ENCODE measurements at places on chromosomes 3 and 15.

DNA sequence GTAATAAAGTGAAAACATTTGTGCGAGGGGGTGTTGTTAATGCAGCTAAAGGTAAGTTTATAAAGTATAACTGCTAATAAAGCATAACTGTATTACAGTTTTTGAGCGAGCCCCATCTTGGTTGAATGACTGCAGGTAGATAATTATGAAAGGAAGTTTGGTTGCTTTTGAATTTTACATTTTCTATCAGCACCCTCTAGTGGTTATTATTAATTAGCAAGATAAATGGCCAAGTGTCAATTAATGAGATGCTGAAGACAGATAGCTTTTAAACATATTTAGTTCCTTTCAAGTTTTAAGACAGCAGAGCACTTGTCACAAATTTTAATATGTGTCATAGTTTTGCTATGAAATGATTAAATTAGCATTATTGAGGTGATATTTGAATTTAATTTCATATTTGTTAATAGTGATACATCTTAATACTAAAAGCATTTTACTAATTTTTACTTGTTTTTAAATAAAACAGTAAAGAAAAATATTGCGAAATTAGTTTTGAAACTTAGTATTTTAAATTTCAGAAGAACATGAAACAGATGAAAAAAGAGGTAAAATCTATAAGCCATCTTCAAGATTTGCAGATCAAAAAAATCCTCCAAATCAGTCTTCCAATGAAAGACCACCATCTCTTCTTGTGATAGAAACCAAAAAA is 15.1 kb downstream of the U2SURP start:
- no peak for DNase-seq

DNA sequence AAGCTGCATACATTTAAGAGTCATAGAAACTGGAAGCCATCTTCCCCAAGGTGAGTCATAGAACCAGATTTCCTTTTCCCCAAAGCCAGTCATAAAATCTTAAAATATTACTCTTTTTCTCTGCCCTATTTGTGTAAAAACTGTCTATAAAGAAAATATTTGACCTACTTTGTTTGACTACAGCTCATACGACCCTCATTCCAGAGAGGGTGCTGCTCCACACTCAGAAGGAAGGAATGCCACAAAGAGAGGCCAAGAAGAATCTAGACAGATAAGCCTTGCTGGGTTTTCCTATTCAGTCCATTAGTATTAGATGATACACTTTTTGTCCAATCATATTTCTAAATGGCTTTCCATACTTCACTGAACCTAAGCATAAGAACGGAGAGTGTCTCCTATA is 671.6 kb upstream of the SGO1 start:
- peak; percentile 23 for DNase-seq

DNA sequence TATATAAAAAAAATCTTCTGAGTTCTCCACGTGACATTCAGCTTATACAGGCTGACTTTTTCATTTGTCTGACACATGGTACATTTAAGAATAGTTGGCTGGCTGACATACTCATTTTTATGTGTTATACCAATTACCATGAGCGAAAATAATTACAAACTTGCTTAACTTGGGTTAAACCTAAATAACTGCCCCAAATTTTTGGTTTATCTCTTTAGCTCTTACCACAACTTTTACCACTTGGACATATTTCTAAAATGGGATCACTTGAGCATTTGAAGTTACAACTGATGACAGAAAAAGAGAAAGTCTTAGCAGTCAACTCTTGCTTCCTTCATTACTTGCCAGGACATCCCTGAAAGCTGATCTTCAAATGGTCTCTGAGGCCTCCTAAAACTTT is 618.1 kb downstream of the RBMS3 start:
- no peak for DNase-seq

DNA sequence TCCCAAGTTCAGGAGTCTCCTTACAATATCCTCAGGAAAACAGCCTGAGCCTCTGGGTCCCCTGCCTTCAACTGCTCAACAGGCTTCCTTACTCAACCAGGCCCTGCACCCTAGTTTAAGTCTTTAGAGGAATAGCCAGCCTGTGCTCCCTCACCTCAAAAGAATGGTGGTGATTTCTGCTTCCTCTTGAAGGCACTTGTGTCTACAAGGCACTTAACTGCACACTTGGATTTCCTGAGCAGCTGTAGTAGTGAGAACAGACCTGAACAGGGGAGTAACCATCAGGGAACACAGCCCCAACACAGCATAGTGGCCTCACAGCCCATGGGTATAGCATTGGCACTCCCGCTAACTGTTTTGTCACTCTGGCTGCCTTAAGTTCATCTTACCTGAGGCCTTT is 244.3 kb downstream of the MYRIP start:
- no peak for DNase-seq

- no peak for DNase-seq
These were observed 67.7 kb downstream of the CPN2 start for GRCh38 chr3:194283221-194284006.

- DNase-seq: no peak
These were observed 9.8 kb upstream of the BMF start for GRCh38 chr15:40118473-40118872.

- no peak for DNase-seq
These were observed 61.4 kb upstream of the ST8SIA2 start for GRCh38 chr15:92332125-92332899.

DNA sequence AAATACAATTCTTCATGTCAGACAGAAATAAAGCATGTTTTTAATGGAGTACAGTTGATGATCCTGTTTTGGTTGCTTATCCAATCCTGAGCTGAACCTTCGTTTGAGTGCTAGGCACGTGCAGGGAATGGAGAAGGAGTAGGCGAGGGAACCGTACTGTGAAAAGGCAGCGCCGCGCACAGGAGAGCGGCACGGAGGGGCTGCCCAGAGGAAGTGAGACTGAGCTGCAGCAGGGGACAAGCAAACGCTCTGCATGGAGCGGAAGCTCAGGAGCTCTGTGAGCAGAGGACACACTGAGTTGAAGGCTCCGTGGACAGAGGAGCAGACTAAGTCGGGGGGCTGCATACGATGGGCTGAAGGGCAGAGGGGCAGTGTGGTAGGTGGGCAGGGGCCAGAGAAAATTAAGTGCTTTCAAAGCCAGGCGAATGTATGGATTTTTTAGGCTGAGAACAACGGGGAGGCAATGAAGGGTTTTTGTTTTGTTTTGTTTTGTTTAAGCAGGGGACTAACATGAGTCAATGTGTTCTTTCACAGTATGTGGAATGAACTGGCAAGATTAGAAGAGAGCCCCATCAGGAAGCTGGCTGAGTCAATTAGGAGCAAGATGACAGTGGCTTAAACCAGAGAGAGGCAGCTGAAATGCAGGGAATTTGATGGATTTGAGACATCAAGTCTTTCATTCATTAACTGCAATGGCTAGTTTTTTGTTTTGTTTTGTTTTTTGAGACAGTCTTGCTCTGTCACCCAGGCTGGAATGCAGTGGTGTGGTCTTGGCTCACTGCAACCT is 23.8 kb upstream of the TM2D3 start:
- peak; percentile 65 for DNase-seq

DNA sequence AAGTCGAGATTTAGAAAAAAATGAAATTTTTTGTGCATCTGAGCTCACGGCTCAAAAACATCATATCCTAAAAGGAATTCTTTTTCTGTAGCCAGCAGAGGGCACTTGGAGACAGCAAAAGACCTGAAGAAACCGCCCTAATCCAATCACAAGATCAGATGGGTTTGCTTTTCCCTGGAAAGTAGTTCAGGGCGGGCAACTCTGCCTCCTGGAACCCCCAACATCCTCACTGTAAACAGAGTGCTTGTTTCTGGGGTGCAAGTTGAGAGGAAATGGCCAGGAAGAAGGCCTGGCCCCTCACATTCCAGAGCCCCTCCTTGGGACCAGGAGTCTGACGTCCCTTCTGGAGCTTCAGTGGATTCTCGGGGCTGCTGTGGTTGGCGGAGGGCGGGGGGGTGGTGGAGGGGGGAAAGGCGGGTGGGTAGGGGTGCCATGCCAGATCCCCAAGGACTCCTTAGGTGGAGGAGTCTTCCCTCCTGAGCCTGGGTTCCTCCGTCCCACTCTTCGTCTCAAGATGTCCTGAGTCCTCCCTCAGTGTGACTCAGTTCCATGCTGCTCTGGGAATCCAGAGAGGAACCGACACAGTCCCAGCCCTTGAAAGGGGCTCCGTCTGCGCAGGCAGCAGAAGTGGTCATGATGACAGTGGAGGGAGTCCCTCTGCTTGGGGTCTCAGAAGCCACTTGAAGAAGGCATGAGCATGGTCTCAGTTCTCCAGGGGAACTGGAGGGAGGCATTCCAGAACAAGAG is 35.9 kb downstream of the CCK start:
- peak; percentile 71 for DNase-seq

GRCh38 chr3:120442975-120443517 is 7.7 kb downstream of the FSTL1 start:
- DNase-seq: no peak

DNA sequence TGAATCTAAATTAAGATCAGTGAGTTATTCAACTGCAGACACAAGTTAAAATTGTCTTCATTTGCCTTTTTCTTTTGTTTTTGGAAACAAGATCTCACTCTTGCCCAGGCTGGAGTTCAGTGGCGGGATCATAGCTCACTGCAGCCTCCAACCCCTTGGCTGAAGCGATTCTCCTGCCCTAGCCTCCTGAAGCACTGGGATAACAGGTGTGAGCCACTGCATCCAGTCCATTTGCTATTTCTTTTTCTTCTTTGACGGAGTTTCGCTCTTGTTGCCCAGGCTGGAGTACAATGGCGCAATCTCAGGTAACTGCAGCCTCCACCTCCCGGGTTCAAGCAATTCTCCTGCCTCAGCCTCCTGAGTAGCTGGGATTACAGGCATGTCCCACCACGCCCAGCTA is 10.3 kb downstream of the RNF168 start:
- DNase-seq: no peak

DNA sequence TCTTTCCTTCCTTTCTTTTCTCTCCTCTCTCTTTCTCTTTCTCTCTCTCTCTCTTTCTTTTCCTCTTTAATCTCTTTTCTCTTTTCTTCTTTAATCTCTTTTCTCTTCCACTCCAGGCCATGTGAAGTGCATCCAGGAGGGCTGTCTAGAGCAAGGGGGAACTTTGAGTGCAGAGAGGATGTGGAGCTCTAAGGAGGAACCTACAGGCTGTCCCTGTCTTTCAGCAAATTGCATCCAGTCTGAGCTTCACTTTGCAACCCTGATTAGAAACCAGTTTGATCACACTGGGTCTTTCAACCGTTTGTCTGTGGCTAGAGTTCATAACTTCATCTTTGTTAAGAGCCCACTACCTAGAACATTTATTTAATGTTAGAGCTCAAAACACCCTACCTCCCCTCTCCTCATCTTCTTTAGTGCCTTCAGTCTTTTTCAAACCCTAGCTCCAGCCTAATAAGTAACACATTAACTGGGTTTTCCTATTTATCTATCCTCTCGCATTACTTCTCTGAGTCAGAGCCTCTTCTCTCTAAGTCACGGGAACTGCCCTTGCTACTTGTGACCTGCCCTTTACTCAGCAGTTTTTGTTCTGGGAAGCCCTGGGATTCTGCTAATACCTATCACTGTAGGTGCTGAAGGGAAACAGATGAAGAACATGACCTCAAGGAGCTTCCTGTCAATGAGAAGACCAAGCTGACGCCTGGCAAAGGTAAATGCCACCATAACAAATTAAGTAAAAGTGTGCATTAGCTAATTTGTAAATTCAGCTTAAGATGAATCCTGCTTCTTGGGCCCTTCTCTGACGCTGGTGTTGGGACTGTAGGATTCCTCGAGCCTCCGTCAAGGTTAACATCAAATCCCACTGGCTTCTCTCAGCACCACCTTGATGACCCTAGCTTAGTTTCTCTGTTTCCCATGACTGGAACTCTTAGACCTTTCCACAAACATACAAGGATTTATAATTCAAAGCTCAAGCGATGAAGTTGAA is at the start of gene GCNT3:
GCNT3 (plus strand) TSS at position 508 of the 985 bp plus-strand sequence. CDS start 6,456 bp downstream, outside the sequence.
- no peak for DNase-seq

GRCh38 chr3:172244011-172244410 is 204.2 kb downstream of the GHSR start:
- DNase-seq: no peak

DNA sequence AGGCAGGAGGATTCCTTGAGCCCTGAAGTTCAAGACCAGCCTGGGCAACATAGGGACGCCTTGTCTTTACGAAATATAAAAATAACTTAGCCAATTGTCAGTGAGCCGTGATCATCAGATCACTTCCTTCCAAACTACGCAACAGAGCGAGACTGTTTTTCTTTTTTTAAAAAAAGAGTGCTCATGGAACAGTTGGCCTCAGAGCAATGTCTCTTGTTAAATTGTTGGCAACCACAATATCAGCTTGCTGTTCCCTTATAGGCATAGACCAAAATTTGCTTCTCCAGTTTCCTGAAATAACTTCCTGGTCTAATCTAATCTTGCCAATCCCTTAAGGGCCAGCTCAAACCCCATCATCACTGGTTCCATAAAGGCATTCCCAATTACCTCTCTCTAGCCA is 93.3 kb upstream of the SLC4A7 start:
- no peak for DNase-seq

DNA sequence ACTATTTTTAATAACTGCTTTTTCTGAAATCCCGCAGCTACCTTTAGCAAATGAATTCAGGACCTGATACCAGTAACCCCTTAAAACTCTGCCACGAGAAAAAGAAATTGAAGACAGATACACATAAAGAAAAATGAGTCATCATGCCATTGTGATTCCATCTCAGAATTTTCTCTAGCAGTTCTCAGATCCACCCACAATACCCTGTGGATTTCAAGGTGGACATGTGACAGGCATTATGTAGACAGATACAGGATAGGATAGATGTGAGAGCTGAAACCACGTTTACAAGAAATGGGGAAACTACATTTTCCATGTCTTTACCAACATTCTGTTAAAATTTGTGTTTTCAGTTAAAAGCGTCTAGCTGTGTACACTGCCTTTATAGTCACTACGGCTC is 291.9 kb upstream of the NR2F2 start:
- no peak for DNase-seq

DNA sequence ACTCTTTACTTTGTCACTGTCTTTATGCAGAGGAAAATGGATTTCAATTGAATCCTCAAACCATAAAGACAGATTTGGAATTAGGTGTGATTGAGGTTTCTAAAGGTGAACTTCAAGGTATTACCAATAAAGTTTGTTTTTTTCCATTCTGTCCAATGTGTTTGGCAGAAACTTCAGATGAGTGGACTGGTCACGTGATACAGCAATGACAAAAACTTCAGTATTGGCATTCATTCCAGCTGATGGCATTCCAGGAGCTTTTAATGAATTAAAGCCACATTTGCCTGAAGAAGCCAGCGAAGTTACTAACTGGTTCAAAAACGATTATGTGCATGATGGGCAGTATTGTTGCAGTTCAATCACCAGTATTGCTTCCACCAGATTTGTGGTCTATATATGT is 4.5 kb upstream of the MASP1 start:
- DNase-seq: no peak

- no peak for DNase-seq
These were observed 232.8 kb downstream of the CPNE4 start for GRCh38 chr3:131802029-131802428.

Data from hepatic stellate cell (primary cell).